ENCODE measurements at places on chromosomes 1 and 21.

DNA sequence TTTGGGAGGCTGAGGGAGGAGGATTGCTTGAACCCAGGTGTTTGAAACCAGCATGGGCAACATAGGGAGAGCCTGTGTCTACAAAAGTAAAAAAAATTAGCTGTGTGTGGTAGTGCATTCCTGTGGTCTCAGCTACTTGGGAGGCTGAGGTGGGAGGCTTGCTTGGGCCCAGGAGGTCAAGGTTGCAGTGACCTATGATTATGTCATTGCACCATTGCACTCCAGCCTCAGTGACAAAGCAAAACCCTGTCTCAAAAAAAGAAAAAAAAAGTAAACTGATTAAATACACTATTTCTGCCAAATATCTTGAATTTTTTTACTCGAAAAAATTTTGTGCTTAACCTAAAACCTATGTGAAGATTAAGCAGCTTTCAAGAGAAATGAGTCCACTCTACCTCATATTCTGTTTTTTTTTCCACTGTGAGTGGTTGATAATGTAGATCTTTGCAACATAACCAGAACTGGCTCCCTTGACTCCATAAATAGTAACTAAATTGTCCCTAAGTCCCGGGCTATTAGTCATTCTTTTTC is 19.4 kb upstream of the ZNF281 start:
- no peaks in the 10 kb centered on the region for H3K27me3 ChIP-seq
- H3K4me3 ChIP-seq, result no peak overlapping the region
- no peak for DNase-seq
- no peak overlapping the region for H3K27ac ChIP-seq
- no peaks in the 10 kb centered on the region for H3K36me3 ChIP-seq

DNA sequence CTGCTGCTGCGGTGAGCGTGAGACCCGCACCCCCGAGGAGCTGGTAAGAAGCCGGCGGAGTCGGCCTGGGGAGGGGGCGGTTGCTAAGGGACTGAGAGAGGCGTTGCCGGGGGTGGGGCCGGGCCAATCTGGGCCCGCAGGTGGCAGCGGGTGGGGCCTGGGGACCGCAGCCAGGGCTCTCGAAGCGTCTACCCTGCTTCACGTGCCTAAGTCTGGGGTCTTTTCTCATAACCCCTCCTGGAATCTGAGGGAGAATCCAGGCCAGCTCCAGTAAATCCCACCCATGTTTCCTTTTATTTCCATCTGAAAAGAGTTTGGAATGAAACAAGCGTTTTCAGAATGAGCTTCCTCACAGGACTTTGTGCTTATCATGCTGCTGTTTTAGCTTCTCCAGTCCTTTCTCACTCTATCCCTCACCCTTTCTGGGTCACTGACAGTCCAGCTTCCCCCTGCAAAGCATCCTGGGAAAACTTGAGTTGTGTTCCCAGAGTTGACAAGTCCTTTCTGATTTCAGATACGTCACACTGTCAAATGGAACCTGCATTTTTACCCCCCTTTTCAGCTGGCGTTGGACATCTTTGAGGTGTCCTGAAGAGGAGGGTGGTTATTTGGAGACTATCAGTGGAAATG is 431 bp downstream of the CLCN6 start:
- peaks cover 47% of the 10 kb centered on the region for H3K36me3 ChIP-seq
- no peak for DNase-seq
- no peaks in the 10 kb centered on the region for H3K27me3 ChIP-seq
- peaks cover 47% of the 10 kb centered on the region for H3K4me1 ChIP-seq
- H3K27ac ChIP-seq, result peak overlapping the region; percentile 99
- H3K4me3 ChIP-seq, result peak overlapping the region; percentile 67

DNA sequence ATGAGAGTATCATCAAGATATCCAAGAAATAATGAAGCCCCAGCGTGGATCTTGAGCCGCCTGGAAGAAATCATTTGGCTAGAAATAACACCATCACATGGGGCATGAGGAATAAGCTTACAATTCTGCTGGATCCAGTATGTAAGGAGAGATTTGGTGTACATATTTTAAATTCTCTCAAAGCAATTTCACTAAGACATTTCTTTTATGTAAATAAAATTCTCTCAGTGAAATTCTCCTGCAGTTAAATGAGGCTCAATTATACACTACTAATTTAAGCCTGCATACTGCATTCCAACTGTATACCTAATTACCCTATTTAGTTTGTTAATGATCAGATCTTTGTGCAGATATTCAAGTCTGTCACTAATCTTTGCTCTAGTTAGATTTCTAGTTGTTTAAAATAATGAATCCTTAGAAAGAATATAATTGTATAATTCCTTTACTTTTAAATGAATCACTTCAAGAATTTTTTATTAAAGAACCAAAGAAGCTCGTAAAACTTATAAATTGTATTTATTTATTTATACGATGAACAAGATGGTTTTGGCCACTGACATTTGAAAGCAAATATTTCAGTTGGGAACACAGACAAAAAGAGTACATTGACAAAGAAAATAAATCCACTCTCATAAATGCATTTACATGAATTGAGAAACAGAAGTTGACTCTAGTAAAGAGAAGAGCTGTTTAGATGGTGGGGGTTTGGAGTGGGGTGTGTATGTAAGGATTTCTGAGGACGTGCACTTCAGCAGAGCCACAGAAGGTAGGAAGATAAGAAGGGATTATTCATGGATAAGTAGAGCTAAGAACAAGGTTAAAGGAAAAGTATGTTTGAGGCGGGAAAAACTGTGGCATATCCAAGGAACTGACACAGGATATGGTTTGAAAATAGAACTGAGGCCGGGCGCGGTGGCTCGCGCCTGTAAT is 466.8 kb downstream of the DSCAM start:
- H3K27me3 ChIP-seq, result no peaks in the 10 kb centered on the region
- H3K27ac ChIP-seq, result no peak overlapping the region
- no peak overlapping the region for H3K4me3 ChIP-seq
- DNase-seq, result no peak
- H3K4me1 ChIP-seq, result no peaks in the 10 kb centered on the region
- H3K36me3 ChIP-seq, result no peaks in the 10 kb centered on the region

DNA sequence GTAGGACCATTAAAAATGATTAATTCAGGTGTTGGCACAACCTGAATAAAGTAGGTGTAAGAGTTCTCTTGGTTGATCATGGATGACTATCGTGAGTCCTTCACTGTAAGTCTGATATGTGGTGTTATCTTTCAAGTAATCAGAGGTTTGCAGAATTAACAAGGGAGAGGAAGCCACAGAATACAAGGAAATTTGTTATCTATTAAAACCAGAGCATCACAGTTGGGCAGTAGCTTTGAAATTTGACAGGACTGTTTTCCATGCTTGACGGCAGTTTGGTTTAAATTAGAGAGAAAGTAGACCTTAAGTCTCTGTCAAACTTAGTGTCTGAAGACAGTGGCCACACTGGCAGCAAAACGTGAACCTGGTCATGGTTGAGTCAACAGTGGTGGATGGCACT is 139.5 kb upstream of the KCNK2 start:
- H3K4me3 ChIP-seq, result no peak overlapping the region
- DNase-seq, result no peak

- no peak overlapping the region for H3K4me3 ChIP-seq
- DNase-seq, result no peak
- H3K27ac ChIP-seq, result no peak overlapping the region
- H3K4me1 ChIP-seq, result no peaks in the 10 kb centered on the region
Measured at GRCh38 chr1:19151537-19151936, 58.5 kb downstream of the UBR4 start.

Data from heart left ventricle (tissue), 16 donors.